ENCODE measurements at places on chromosomes 7 and 10.
A peak's percentile ranks its signal among the peaks of the same experiment; 100 is the strongest.

DNA sequence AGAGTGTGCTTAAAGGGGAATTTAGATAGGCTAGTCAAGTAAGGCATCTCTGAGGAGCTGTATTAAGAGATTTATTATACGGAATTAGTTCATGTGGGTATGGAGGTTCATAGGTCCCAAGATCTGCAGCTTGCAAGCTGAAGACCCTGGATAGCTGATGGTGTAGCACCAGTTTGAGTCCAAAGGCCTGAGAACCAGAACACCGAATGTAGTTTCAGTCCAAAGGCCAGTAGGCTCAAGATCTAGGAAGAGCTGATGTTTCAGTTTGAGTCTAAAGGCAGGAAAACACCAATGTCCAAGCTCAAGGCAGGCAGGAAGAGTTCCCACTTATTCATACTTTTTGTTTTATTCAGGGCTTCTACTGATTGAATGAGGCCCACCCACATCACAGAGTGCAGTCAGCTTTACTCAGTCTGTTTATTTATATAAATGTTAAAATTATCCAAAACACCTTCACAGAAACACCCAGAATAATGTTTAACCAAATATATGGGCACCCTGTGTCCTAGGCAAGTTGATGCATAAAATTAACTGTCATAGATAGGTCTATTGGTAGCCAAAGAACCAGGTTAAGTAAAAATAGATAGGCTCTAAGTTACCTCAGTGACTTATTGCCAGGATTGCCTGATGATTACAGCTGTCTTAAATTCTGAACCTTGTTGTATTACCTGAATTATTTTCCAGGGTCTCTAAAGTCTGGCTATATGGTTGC, 83.5 kb downstream of the MAPK8 start:
- DNase-seq = no peak

DNA sequence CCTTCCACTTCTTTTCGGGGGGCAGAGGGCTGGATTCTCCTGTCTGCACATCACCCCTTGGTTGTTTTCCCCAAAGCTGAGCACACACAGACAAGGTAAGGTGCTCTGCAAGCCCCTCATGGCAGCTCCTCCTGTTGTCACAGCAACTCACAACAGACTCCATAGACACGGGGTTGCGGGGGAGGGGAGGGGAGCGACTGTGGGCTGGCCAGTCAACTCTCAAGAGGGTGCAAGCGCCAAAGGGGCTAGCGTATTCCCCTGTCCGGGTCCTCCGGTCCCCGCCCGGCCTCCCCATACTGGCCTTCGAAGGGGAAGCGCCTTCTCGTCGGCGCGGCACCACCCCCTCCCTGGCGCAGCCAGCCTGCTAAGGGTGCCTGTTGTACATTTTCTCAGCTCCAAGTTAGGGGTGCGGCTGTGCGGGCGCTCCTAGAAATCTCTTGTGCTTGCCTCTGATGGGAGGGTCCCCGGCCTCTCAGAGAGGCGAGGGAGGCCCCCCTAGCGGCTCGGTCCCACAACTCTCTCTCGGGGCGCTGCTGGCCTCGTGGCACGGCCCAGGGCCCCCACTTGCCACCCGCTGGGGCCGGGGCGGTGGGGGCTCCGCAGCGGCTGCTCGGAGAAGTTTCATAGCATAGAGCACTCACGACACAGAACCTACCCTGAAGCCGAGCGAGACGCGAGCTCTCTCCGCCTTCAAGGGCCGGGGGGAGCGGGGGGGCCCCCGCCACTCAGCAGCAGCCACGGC, 498 bp downstream of the RHOBTB1 start:
- DNase-seq = no peak

DNA sequence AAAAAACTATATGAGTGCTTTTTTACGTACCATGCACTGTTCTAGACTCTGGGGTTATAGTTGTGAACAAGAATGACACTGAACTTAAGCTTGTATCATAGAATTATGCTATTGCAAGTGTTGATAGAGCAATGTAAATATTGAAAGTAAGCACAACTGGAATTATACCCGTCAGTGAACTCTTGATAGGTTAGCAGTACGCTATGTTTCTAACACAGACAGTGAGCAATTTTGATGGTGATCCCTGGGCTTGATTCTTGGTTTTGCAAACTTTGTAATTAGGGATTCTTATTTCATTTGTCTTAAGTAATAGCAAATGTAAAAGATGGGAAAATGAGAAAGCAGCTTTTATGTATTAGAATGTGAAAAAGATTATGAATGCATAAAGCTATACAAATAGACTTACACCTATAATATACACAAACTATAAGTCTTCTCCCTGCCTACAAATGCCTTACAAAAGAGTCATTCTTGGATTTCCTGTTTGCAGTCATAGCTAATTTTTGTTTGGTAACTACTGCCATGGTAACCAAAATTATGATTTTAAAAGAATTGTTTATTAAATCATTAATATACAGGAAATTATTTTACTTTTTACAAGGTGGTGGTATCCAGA, 6.7 kb downstream of the TES start:
- DNase-seq = no peak

GRCh38 chr10:20620981-20621380, 276.1 kb downstream of the NEBL start:
- no peak for DNase-seq

DNA sequence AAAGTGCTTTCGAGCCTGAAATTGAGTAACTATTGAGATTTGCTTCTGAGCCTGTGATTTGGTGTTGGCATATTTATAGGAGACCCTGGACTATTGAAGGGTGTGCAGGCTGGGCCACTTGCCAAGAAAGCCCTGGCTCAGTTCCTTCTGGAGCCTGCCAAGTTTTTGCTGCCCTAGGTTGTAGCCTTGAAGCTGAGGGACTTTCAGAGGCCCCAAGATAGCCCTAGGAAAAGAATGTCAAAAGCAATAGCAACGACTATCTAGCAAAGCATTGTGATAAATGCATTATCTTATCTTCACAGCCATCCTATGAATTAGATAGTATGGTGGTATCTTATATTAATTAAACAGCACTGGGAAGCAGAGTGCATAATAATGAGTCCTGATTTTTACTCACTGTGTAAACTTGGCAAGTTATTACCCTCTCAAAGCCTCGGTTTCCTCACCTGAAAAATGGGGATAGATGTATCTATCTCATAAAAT, 473.7 kb upstream of the PODXL start:
- no peak for DNase-seq

DNA sequence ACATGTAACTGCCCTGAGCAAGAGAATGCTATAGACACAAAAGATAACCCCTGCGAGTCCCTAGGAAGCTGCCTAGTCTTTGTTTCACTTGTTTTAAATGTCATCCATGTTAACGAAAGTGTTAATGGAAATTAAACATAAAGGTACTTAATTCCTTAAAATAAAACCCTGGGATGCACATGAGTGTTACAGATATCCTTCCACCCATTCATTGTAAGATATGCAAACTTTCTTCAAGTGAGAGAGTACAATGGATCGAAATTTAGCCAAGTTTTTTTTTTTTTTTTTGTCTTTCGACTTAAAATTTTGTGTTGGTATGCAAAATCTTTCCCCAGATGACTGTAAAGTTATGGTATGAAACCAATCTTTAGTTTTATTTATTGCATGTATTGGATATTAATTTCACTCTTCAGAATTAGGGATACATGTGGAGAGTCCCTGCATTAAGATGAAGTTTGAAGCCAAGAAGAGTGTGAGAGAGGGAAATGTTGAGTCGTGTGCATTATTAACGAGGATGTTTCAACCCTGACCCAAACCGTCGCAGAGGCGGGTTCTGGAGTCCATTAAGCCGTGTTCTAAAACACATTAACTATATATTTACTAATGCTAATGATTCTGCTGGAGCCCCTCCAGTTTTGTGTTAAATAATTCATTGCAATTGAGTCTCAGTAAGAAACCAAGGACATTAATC, 1.6 kb downstream of the CDK14 start:
- no peak for DNase-seq

- peak; percentile 78 for DNase-seq
These were observed 3.7 kb downstream of the ABHD11 start for GRCh38 chr7:73734619-73735527.
